WERI-Rb-1 (cell line): ENCODE measurements at places on chromosomes 12 and 14.

GRCh38 chr12:18549598-18549997 lies 188.2 kb downstream of the PLCZ1 start:
- no peak for DNase-seq

- DNase-seq = no peak
Measured at GRCh38 chr14:63499701-63500250, 43.4 kb downstream of the PPP2R5E start.

- no peak for DNase-seq
Measured at GRCh38 chr12:57996520-57996919, 55.2 kb downstream of the ATP23 start.

GRCh38 chr14:75549169-75549568 lies 26.9 kb downstream of the BATF start:
- no peak for DNase-seq

GRCh38 chr14:52241087-52241793 lies 26.3 kb upstream of the PTGDR start:
- no peak for DNase-seq

GRCh38 chr12:85065837-85066482 lies 29.8 kb downstream of the LRRIQ1 start:
- no peak for DNase-seq

GRCh38 chr14:59332727-59333126 lies 132.5 kb downstream of the GPR135 start:
- DNase-seq = no peak

DNA sequence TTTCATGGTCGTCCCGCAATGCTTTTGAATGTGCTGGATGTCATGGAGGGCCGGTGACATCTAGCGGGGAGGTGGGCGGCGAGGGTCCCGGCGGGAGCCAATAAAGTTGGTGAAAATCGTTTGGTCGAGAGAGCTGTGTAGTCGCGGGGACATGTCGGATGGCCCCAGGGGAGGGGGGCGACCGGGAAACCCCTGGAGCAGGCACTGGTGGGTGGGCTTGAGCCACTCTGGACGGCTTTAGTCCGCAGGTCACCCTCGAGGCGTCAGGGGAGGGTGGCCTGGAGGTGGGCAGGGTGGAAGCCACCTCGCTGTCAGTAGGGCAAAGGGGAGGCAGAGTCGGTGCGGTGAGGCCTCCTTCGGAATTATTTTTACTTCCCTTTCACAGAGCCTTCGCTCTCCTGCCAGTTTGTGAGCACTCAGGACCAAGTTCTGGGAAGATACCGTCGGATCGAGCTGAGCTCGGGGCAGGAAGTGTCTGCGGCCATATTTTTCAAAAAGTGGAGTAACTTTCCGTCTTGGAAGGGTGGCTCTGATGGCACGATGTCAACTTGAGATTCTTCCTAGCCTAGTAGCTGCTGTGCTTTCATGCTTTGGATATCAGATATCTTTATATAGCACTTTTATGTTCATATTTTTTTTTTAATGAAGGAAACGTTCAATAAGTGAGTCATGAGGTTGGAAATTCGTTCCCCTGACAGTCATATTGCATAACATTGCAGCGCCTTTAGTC lies 28.2 kb downstream of the WBP11 start:
- DNase-seq = no peak

DNA sequence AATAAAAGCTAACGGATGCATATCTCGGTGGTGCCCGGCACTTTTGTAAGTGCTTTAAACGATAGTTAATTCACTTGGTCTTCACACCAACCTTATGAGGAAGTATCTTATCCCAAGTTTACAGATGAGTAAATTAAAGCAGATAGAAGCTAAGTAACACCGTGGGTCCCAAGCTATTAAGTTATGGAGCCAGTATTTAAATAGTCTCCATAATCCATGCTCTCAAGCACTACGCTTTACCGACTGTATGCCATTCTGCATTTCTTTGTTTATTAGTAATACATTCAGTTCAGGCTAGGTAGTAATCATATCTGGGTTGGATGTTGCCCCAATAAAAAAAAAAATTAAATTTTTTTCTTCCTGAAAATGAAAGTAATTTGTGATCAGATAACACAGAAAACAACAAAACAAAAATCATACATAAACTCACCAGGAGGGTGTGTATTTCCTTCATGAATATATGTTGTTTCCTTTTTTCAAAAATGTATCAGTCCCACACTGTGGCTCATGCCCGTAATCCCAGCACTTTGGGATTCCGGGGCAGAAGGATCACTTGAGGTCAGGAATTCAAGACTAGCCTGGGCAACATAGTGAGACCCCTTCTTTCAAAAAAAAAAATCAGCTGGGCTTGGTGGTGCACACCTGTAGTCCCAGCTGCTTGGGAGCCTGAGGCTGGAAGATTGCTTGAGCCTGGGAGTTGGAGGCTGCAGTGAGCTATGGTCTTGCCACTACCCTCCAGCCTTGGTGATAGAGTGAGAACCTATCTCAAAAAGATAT lies 1.4 kb upstream of the M6PR start:
- DNase-seq = no peak

- DNase-seq = no peak
Measured at GRCh38 chr14:44804391-44804790, 157.4 kb downstream of the KLHL28 start.

DNA sequence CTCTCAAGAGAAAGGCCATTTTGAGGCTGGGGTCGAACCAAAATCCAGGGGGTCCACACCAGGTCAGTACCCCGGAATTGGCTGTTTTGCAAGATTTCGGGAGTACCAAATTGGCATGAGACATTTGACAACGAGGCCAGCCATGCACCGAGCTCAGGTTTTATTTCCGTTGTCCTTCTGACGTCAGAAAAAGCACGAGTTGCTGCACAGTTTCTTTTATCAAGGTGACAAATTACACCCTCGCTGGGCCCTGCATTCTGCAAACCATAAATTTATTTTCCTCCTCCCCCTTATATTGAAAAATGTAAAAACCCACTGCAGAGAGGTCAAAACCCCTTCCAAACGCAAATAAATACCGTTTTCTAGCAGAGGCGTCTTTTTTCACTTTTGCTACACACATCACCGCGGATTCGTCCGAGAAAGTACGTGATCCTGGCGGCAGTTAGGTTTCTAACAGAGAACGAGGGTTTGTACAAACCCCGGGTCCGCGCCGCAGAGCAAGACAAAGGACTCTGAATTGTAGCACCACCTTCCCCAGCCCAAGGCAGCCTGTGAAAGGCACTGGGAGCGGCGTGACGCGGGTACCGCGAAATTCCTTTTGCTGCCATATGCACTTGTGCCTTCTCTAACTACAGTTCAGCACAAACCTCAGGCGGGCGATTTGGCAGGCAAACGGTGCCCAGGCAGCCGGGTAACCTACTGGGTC lies 1.8 kb downstream of the SLC38A1 start:
- peak; percentile 42 for DNase-seq

DNA sequence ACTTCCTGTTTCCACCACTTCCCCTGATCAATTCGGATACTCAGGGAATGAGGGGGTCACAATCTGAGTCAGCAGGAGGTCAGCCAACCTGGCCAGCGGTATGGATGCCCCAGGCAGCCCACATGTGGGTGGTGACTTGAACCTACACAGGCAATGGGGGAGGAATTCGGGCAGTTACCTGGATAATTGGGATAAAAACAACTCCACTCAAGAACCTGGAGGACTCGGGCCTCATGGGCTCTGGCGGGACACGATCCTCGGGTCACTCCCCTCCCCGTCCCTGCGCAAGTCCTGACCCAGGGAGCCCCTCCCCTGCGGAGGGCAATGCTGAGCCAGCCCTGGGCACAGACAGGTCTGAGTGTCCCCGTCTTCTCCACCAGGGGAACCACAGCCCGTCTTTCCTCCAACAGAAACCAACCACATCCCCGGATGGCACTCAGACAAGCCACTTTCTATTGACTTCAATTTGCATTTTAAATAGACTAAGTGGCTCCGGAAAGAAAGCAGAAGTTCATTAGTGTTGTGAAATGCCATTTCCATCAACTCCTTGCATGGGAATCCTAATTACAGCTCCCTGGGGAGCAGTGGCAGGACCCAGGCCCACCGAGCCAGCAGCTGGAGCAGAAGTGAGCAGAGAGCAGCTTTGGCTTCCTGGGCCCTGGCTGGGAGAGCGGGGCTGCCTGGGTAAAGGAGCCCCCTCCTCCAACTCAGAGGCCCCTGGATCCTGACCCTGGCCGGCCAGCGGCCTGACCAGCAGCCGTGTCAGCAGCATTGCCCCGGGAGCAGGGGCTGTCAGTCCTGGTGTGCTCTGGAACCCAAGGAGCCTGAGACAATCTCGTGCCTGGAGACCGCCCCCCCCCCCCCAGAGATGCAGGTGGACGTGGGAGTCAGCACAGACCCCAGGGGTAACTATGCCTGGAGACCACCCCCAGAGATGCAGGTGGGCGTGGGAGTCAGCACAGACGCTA lies 374.1 kb downstream of the ADGRD1 start:
- no peak for DNase-seq

- no peak for DNase-seq
Measured at GRCh38 chr12:122104844-122105243, 26.3 kb downstream of the MLXIP start.

DNA sequence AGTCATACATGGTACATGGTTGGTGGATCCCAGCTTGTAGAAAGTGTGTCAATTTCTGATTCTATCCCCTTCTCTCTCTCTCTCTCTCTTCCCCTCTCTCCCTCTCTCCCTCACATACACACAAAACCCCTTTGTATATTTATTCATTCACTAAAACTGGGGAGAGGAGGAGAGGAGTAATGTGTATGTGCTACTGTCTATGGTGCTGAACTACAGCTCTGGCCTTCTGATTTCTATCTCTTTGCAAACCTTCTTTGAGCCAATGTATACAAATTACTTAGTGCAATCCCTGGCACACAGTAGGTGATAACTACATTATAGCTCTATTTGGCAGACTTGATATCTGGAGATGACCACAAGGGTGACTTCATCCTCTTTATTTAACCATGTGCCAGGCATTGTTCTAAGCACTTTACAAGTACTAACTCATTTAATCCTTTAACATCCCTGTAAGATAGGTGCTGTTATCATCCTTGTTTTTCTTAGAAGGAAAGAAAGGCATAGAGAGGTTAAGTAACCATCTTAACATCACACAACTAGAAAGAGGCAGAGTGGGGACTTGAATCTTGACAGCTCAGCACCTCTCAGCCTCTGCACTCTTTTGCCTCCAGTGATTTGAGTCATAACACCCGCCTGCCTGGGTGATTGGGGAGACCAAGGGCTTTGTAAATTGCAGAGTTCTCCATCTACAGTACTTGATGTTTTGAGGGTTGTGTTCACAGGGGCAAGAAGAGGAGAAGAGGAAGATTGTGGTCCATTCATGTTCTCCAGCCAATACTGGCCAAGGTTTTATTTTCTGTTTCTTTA lies 21.3 kb downstream of the RPH3A start:
- no peak for DNase-seq

DNA sequence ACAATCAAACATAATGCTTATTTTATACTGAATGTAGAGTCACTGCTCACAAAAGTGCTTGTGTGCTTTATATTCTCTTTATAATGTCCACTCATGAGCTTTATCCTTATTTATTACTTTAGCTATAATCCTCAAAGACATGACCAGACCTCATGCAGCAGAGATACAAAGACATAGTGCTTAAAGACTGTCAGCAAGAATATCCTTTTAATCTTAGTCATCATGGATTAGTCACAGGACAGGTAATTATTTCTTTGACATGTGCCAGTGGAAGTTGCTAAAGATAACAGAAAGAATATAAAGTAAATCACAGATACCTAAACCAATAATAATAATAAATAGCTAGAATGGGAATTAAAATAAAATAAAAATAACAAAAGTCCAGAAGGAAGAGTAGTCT lies 707.5 kb downstream of the BCL11B start:
- DNase-seq = no peak

GRCh38 chr14:24465368-24465767 lies 22.8 kb upstream of the SDR39U1 start:
- no peak for DNase-seq
